ENCODE measurements at places on chromosomes 6 and 20.

DNA sequence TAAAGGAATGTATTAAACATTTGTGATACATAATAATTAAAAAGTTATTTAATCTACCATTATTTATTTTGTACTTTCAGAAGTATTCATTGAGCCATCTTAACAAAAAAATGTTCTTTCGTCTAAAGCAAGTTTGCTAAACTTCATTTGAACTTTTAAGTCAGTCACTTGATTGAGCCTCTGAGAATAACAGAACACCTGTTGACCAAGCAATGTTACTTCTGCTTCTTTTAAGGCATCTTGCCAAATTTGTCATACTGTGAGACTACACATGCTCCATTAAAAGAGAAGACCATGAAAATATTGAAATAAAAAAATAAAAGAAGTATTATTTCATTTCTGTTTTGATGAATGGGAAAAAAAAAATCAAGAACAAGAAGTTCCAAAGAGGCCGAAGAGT is 141.8 kb upstream of the BMP5 start:
- no peak for DNase-seq

GRCh38 chr20:51067792-51068191 is 44.9 kb upstream of the KCNG1 start:
- no peak for DNase-seq

GRCh38 chr6:45480752-45481415 is 103.2 kb upstream of the SUPT3H start:
- DNase-seq = no peak

DNA sequence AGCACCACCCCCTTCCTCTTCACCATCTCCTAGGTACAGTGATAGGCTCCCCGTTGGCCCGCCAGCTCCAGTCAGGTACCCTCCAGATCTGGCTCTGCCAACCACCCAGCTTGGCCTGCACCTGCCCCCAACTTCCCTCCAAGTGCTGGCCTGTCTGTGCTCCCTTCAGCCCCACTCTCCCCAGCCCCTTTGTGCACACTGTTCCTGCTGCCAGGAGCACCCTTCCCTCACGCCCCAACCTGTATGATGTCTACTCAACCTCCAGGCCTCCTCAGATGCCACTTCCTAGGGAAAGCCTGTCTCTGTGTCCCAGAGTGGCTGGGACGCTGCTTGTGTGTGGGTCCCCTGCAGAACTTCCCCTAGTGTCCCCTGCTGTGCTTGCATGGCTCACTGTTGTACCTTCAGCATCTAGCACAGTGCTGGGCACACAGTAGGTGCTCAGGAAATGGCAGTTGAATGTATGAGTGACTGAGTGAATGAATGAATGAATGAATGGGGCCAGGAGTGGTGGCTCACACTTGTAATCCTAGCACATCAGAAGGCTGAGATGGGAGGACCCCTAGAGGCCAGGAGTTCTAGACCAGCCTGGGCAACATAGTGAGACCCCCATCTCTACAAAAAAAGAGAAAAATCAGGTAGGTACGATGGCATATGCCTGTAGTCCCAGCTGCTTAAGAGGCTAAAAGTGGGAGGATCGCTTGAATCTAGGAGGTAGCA is 3.0 kb downstream of the ZBP1 start:
- no peak for DNase-seq

DNA sequence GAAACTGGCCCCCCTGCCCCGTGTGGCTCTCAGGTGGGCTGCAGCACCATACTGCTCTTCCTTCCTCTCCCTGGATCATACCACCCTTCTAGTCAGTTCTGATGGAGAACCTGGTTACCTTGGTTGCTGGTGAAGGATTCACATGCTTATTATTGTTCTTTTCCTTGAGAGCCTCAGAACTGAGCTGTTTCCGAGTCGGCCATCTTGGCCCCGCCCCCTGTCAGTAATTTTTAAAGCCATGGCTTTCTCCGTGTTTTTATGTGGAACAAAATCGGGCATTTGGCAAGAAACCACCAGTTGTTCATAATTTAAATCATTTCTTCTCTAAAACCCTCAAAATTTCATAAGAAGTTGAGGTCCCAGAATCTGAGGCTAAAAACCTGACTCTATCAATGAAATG is 493.8 kb downstream of the NKAIN2 start:
- DNase-seq = no peak

GRCh38 chr6:132464538-132465256 is 48.2 kb downstream of the STX7 start:
- no peak for DNase-seq

- no peak for DNase-seq
These were observed 3.4 kb upstream of the MICAL1 start for GRCh38 chr6:109458774-109459531.

GRCh38 chr6:378958-379409 is 12.6 kb upstream of the IRF4 start:
- no peak for DNase-seq

GRCh38 chr20:5356941-5357340 is 40.2 kb upstream of the PROKR2 start:
- no peak for DNase-seq

- DNase-seq = no peak
These were observed 25.2 kb downstream of the TBPL1 start for GRCh38 chr6:133977983-133978895.

GRCh38 chr6:25147223-25147622 is 132.0 kb upstream of the CARMIL1 start:
- DNase-seq = no peak

- no peak for DNase-seq
These were observed 8.3 kb downstream of the VEGFA start for GRCh38 chr6:43778131-43778855.

All from NCI-H1436 treated with DMSO at 0.1 percent for 48 hours (cell line).